ENCODE measurements at places on chromosomes 1 and 21.

DNA sequence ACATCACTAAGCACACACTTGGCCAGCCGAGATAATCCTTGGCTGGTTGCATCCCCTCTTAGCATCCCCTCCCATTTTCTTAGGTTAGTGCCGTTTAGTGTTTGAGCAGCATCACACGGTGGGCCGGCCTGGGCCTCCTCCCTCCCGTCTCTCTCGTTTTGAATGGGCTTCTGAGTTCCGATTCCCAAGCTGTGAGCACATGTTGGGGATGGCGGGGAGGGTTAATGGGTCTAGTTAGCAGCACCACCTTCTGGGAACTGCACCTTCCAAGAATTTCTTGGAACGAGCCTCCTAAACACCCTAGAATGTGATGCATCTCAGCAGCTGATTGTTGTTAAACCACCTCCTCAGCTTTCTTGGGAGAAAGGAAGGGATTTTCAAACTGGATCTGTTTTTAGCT lies 73.3 kb downstream of the CNIH3 start:
- no peaks in the 10 kb centered on the region for H3K36me3 ChIP-seq
- no peak overlapping the region for H3K4me3 ChIP-seq
- no peak overlapping the region for H3K27ac ChIP-seq
- H3K27me3 ChIP-seq: no peaks in the 10 kb centered on the region
- no peaks in the 10 kb centered on the region for H3K4me1 ChIP-seq
- DNase-seq: no peak

DNA sequence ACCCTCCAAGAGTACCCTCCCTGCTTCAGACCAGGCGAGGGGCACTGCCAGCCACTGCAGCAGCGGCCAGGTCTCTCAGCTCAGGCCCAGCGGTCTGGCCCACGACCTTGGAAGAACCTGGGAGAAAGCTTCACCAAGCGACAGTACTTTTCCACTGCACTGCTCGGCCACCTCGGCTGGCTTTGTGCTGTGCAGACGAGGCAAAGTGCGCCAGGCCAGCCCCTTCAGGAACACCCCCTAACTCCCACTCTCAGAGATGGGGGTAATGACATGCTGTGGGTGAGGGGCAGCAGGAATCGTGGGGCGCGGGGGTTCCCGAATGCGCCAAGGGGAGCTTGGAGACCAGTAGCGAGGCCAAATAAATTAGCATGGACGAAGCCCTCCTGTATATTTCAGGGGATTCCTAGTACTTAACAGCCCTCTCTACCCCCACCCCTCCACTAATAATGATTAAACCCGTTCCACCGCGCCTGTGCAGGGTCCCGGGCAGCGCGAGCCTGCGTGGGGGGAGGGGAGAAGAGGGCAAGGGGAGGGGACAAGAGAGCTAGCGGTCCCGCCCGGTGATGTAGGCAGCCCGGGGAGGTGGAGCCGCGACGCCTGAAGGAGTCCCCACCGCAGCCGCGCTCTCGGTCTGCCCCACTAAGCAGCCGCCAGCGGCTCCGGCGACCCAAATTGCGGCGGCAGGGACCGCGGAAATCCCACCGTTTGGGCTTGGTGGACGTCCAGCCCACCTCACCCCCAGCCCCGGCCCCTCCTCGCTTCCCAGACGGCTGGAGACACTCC lies at the start of gene FAM43B:
Gene FAM43B, plus strand, starts transcription at position 629 of the 783 bp plus-strand sequence. CDS start 401 bp downstream, outside the sequence.
- H3K4me3 ChIP-seq: peak within 1 kb of the TSS; percentile 45
- H3K27me3 ChIP-seq: no peaks in the 10 kb centered on the region
- H3K36me3 ChIP-seq: no peaks in the 10 kb centered on the region
- no peak within 1 kb of the TSS for H3K27ac ChIP-seq
- DNase-seq: no peak
- H3K4me1 ChIP-seq: no peaks in the 10 kb centered on the region

DNA sequence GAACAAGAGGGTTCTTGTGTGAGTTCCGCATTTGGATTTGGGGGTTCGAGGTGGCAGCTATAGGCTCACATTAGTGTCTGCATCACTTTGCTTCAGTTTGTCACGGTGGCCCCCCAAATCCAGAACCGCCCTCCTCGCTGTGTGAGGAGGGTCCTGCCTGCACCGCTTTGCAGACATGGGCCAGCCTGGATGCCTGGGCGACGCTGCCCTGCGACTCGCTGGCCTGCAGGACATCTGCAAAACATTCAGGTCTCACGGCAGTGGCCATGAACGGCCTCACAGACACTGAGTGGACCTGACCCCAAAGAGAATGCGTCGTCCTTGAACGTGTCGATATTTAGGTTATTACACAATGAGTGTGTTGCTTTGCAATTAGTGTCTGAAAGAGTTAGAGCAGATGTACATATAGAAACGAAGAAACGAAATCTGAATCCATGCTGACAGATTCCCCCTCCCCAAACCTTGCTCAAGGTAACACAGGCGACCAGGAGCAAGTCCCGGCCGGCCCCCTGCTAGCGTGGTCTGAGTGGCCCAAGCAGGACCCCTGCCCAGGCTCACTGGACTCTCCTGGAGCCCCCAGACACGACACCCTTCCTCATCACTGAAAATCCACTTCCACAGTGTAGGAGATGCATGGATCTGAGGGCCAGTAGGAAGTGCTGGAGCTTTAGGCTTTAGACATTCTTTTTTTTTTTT lies 20.4 kb downstream of the PDE9A start:
- no peaks in the 10 kb centered on the region for H3K4me1 ChIP-seq
- H3K27me3 ChIP-seq: no peaks in the 10 kb centered on the region
- H3K27ac ChIP-seq: no peak overlapping the region
- no peak overlapping the region for H3K4me3 ChIP-seq
- H3K36me3 ChIP-seq: no peaks in the 10 kb centered on the region
- DNase-seq: no peak

DNA sequence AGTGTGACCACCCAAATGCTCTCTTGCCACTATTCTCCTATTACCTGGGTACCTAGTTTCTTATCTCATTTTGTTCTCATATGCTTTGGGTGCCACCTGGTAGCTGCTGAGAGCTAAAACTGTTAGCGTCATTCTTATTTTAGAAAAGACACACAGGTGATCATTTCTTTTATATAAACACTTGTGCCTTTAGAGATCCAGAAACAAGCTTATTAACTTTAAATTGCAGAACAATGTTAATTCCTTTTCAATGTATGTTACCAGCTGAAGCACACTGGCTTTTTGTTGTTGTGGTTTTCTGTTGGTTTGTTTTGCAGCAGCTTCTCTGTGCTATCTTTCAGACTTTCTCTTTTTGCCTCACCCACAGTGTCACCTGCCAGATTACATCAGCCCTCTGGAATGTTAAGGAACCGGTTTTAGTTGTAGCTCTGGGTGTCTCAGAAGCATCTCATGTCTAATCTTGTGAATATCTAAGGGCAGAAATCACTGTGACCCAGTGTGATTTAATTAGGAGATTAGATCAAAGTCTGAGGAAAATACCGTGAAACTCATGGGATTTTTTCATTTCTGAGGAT lies 43.4 kb upstream of the SLC19A2 start:
- no peaks in the 10 kb centered on the region for H3K36me3 ChIP-seq
- H3K27ac ChIP-seq: no peak overlapping the region
- no peak for DNase-seq
- no peaks in the 10 kb centered on the region for H3K27me3 ChIP-seq
- H3K4me1 ChIP-seq: no peaks in the 10 kb centered on the region

DNA sequence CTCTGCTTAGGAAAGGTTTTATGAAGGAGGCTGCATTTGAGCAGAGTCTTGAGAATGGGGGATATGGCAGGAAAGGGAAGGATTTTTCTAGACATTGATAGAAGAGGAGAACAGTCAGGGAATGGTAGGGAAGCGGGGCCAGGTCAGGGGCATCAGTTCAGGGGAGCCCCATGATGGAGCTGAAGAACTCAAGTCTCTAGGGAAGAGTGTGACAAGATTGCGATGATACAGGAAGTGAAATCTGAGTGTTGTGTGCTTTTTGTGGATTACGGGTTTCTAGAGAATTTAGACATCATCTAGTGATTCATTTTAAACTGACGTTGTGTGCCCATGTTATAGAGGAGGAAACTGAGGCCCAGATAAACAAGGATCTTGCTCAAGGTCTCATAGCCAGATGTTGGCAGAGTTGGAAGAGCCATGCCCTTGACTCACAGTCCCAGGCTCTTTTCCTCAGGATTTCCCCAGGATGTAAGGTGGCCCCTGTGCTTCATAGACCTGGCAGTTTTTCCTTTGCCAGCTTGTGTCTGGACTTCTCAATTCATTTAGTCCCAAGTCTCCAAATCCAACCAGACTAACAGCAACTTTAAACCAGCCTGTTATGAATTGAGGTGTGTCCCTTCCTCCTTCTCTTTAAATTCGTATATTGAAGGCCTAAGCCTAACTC lies 130.3 kb downstream of the ROR1 start:
- H3K27ac ChIP-seq: no peak overlapping the region
- H3K4me1 ChIP-seq: peaks cover 61% of the 10 kb centered on the region
- no peak overlapping the region for H3K4me3 ChIP-seq
- no peaks in the 10 kb centered on the region for H3K36me3 ChIP-seq
- DNase-seq: no peak
- no peaks in the 10 kb centered on the region for H3K27me3 ChIP-seq

DNA sequence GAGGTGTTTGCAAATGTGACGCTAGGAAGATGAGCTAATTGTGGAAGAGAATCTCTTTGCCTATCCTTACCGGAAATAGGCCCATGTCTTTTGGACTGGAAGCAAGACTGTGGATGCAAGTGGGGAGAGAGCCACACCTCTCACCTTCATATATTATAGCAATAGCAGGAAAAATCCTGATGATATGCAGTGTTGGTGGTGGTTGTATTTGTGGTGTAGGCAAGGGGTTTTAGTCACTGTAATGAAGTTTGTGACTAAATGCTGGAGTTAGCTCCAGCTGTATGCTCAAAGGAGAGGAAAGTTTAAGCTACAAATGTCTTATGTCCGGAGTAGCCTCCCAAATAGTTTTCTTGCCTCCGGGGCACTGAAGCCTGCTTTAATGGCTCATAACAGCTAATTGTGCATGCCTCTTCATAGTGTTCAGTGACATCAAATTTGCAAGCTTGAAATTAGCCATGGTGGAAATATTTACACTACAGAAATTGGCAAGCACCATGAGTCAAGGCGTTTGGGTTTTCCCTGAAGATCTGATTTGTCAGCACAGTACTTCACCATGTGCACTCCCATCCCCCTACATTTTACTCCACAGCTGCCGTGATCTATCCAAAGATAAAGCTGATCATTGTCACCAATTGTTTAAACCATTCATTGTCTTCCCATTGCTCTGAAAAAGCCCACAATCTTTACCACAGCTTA lies 102.6 kb upstream of the ZNF644 start:
- no peak overlapping the region for H3K27ac ChIP-seq
- DNase-seq: no peak
- H3K36me3 ChIP-seq: no peaks in the 10 kb centered on the region

DNA sequence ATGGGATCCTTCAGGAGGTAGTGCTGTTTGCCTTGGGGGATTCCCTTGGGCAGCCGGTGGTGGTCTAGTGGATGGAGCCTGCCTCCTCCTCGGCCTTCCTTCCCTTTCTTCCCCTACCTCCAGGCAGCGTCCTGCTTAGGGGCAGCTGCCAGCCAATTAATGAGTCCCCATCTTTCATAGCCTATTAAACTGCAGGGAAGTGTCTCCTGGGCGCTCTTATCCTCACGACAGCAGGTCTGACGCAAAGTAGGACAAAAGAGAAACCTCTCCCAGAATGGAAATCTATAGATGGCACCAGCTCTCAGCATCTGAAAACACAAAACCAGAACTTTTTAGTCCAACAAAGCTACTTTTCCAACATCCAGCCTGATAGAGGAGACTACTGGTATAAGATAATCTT lies 69.3 kb downstream of the ELAVL4 start:
- H3K4me1 ChIP-seq: no peaks in the 10 kb centered on the region
- DNase-seq: no peak
- H3K4me3 ChIP-seq: no peak overlapping the region
- no peaks in the 10 kb centered on the region for H3K36me3 ChIP-seq
- no peaks in the 10 kb centered on the region for H3K27me3 ChIP-seq

GRCh38 chr21:41251961-41252642 lies 64.5 kb upstream of the FAM3B start:
- no peaks in the 10 kb centered on the region for H3K27me3 ChIP-seq
- H3K4me3 ChIP-seq: no peak overlapping the region
- peaks cover 23% of the 10 kb centered on the region for H3K36me3 ChIP-seq
- H3K27ac ChIP-seq: peak overlapping the region; percentile 91
- DNase-seq: no peak

GRCh38 chr1:9718006-9718680 lies 66.6 kb downstream of the PIK3CD start:
- peaks cover 9% of the 10 kb centered on the region for H3K4me1 ChIP-seq
- no peak overlapping the region for H3K27ac ChIP-seq
- H3K27me3 ChIP-seq: no peaks in the 10 kb centered on the region
- no peak overlapping the region for H3K4me3 ChIP-seq
